Fibroblast of skin of right quadriceps (primary cell): ENCODE measurements at places on chromosomes 6 and 20.

DNA sequence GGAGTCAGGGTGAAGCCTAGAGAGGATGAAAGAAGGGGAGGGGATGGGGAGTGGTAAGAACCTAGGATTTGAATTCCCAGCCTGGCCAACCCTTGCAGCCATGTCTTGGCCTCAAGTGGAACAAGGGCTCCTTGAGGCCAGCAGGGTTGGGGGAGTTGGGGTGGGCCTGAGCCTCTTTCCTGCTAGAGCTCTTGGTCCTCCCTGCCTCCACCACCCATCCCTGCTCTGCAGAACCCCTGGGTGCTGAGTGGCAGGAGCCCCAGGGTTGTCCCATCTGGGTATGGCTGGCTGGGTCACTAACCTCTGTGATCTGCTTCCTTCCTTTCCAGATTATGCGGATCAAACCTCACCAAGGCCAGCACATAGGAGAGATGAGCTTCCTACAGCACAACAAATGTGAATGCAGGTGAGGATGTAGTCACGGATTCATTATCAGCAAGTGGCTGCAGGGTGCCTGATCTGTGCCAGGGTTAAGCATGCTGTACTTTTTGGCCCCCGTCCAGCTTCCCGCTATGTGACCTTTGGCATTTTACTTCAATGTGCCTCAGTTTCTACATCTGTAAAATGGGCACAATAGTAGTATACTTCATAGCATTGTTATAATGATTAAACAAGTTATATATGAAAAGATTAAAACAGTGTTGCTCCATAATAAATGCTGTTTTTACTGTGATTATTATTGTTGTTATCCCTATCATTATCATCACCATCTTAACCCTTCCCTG lies 8.3 kb downstream of the VEGFA start:
- DNase-seq, result no peak

- no peak for DNase-seq
Observed at GRCh38 chr20:14193443-14193842, 144.0 kb downstream of the FLRT3 start.

DNA sequence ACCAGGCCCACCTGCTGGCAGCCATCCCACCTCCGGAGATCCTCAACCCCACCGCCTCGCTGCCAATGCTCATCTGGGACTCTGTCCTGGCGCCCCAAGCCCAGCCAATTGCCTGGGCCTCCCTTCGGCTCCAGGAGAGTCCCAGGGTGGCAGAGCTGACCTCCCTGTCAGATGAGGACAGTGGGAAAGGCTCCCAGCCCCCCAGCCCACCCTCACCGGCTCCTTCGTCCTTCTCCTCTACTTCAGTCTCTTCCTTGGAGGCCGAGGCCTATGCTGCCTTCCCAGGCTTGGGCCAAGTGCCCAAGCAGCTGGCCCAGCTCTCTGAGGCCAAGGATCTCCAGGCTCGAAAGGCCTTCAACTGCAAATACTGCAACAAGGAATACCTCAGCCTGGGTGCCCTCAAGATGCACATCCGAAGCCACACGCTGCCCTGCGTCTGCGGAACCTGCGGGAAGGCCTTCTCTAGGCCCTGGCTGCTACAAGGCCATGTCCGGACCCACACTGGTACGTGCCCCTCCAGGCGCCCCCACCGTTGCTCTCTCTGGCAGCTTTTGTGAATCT lies 1.1 kb downstream of the SNAI1 start:
- DNase-seq, result no peak

- peak; percentile 20 for DNase-seq
Observed at GRCh38 chr20:17749978-17750721, 50.4 kb downstream of the BANF2 start.

DNA sequence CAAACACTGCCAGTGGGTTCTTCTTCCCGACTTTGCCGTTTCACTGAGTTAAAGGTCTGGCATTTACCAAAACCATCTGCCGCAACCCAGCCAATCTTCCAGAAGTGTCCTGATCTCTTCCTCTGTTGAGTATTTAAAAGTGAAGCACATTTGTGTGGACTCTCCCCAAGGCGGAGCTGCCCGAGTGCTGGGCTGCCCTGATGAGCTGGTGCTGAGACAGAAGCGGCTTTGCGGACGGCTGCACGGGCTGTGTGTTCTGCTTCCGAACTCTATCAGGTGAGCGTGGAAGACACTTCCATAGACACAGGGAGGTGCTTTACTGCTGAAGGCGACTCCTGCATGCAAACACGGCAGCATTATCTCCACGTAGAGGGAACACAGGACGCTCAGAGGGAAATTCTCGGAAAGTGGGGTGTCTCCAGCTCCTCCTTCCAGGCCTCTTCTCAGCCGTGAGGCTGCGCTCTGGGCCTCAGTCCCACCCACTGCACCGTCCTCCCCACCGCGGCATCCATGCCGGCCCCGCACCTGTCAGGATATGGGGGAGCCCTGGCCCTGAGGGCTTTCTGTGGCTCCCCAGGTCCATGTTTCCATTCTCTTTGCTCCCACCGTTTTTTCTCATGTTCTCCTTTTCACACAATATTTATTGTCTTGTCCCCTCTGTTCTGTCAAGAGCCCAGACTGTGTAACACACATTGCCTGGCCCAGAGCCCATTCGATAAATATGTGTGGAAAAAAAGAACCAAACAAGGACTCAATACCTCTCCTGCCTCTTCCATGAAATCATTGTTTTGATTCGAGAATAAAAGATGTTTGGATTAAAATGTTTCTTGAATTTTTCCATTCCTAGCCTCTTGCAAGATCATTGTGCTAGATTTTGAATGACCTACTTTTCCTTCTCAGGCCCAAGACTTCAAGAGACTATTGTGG lies 205.1 kb downstream of the DLL1 start:
- no peak for DNase-seq

DNA sequence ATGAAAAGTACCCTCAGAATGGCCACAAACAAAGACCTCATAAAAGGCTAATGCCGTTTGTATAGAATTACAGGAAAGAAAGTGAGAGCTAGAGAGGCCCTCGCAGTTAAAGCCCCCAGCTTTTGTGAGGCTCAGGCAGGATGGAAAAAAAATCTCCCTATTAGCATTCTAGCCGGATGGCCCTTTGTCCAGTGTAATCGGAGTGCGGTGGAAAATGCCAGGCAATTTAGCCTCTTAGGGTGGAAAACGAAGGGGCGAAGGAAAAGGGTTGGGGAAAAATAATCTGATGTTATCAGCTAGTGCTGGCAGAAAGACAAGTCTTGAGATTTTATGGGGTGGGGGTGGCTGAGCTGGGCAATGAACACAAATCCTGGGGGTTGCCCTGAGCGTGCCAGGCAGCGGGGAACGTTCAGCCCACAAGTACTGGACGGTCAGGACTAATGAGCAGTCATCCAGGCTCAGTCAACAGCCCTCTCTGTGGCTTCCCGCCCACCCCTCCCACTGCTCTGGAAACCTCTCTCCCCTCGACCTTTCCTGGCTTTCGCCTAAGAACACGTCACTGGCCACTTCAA lies 92.4 kb downstream of the PSMG4 start:
- DNase-seq, result no peak

DNA sequence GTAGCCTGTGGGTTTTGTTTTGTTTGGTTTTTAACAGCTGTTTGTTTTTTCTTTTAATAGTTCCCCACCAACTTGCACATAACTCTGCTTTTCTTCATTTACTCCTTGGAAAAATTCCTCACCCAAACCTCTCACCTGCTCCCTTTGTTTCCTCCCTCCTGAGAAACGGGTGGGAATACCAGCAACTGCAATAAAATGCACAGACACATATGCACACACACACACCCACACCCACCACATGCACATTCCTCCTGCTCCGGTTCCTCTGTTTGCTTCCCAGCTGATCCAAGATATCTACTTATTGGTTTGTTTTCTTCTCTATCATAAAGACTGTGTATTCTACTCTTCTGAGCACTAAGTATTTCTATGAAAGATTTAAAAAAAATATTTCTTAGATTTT lies 161.1 kb upstream of the EPHA7 start:
- DNase-seq, result no peak

GRCh38 chr20:7579888-7580287 lies 360.4 kb downstream of the HAO1 start:
- no peak for DNase-seq

DNA sequence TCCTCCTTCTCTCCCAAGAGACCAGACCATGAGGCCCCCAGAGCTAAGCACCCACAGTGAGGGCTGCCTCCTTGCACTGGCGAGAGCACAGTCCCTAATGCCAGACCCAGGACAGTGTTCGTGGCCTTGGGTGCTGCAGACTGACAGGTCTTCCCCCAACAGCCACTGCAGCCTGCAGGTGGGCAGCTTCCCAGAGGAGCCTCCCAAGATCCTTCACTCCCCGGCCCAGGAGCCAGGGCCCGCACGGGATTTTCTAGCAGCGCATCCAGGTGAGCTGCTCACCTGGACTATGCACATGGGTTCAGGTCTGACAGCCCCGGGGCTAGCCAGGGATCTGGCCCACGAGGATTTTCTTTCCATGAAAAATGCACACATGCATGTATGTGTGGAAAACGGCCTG lies 41.7 kb downstream of the SUMO4 start:
- DNase-seq, result no peak

- peak; percentile 35 for DNase-seq
Observed at GRCh38 chr6:112557435-112557834, 210.3 kb downstream of the RFPL4B start.
